ENCODE measurements at places on chromosomes 6 and 20.

DNA sequence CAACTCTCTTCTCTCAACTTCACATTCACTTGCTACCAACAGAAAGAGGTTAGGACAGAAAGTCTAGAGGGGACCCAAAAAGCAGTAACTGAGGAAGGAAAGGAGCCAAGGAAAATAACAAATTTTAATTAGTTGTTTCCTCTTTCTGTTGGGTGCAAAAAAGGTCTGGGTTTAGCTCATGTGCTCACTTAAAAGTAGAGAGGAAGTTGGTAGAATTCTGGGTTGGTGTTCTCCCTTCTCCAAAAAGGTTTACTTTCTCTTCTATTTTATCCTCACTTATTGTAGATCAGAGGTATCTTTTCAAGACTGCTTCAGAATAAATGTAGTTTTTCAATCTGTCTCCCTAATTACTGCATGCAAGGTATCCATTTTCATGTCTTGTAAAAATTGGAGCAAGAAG lies 42.8 kb downstream of the MAP3K7 start:
- no peak for DNase-seq

DNA sequence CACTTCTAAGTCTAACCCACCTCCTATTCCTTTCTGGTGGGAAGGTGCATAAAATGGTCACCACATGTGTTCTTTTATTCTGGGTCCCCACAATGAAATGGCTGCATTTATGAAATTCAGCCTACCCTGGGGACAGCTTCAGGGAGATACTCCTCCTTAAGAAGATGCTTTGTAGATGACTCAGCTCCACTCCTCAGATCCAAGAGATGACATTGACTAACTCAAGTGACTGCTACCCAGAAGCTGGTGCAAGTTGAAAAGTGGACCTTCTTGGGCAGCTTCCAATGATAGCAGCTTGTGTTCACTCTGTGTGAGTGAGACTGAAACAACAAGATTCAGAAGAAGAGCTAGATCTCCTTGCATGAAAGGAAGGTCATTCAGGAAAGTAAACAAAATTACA lies 113.4 kb downstream of the SCP2D1 start:
- no peak for DNase-seq

GRCh38 chr20:50270569-50270968 lies 79.9 kb downstream of the CEBPB start:
- DNase-seq = no peak

GRCh38 chr6:168118935-168119334 lies 39.9 kb upstream of the FRMD1 start:
- DNase-seq = no peak

- DNase-seq = no peak
These were observed 1.7 kb downstream of the CABLES2 start for GRCh38 chr20:62405108-62405980.

GRCh38 chr6:8200255-8200654 lies 97.9 kb upstream of the EEF1E1 start:
- no peak for DNase-seq

DNA sequence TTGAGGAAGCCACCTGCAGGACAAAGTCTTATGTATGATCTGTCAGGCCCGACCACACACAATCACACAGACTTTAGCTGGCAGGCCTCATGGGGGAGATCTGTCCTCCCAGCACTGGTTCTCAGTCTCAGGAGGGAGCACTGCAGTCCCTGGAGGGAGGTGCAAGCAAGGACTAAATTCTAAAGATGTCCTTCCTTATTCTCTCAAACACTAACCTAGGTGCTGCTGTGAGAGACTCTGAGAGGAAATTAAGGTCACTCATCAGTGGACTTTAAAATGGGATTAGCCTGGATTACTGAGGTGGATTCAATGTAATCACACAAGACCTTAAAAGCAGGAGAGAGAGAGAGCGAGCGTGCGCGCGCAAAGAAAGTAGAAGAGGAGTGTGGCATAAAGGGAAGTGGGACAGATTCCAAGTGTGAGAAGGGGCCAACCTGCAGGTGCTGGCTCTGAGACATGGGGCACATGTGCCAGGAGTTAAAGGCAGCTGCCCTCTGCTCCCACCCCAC lies 14.3 kb downstream of the GLO1 start:
- no peak for DNase-seq

Data from activated T-helper 9 cell treated with anti-CD3 and anti-CD28 coated beads, Interleukin-2, amount 50 U/mL, for 16 hours (primary cell).